Pancreas (tissue), 10 donors: ENCODE measurements at places on chromosomes 4 and X. TPM values are rescaled to one million over a fixed set of nuclear protein-coding genes. Genes with fewer than 3 reads are reported as not detected.

- no peak for DNase-seq
Measured at GRCh38 chrX:45758319-45758718, 557.6 kb upstream of the DIPK2B start.

ARMCX2 gene
- total RNA-seq: 11.4 TPM

SLC9A7 gene
- 16.0 TPM for total RNA-seq

GRCh38 chr4:184289179-184289535 lies 71.5 kb upstream of the ENPP6 start:
- DNase-seq: no peak

DNA sequence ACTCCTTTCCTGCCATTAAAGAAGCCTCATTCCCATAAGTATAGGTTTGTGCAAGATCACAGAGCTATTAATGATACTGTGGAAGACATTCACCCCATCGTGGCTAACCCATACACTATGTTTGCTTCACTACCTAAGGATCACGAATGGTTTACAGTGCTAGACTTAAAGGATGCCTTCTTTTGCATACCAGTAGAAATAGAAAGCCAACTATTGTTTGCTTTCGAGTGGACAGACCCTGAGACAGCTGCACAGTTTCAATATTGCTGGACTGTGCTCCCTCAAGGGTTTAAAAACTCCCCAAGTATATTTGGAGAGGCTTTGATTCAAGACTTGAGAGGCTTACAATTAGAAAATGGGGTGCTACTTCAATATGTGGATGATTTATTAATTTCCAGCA lies 16.0 kb upstream of the PAPSS1 start:
- no peak for DNase-seq

DNA sequence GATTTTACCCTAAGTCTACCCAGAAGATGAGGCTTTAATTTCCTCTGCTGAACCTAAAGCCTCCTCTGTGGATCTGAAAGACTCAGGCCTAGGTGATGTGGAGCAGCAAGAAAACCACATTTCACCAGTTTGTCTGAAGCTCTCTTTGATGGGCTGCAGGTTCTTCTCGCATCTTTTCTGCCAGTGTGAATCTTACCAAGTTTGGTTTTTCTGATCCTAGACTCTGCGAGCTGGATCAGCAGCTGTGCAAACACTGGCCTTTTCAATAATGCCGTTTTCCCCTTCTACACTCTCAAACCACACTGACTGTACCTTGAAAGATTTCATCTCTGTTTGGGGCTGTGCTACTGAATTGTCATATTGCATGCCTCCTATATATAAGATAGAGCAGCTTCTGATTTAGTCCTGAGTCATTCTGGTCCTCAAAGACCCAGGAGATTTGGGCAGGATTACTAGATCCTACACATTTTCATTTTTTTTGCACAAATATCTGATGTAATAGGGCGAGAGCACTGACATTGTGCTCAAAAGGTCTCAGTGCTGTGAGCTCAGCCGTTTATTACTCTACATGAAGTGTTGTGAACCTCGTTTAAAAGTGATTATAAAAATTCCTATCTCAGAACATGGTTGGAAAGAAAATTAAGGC lies 133.6 kb upstream of the FAM9C start:
- DNase-seq: no peak

AR gene
- 0.98 TPM for total RNA-seq

GRCh38 chr4:38656111-38656510 lies 7.9 kb upstream of the KLF3 start:
- no peak for DNase-seq

- DNase-seq: no peak
Measured at GRCh38 chr4:89836031-89836745, 773 bp downstream of the SNCA start.

TMEM154 gene
- total RNA-seq: 0.84 TPM

DNA sequence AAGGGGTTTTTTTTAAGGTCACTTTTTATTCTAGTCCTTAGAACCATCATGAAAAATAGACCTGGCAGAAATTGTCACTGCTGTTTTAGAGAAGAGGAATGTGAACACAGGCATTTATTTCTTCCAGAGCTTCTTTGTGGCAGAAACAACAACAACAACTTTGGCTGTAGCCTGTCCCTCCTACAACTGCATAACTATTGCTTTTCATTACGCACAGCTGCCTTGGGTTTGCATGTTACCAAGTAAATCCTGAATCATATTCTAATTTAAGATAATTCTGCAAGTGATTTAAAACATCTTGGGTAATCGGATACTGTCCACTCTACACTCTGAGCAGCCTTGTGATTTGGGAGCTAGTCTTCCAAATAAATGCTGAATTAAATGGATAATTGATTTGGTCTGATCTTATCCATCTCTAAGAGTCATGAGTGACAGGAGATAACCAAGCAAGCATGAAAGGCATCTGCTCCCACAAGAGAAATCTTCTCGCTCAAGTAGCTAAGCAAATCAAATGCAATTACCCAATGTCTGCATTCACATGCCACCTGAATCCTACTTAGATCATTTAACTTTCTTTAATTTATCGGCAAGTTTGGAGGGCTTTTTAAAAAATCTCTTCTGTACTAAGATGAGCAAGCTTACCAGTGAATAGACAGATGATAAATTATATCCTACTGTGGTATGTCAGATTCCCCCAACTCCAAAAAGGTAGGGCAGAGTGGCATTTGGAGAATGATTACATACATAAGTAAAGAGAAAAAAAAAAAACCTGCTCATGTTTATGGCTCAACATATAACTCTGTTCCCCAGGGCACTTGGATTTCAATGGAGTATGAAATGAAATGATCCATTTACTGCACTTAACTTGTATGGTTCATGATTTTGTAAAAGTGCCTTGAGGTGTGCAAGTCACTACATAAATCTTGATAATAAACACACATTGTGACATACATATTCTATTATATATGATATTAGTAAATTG lies 73.6 kb downstream of the EGF start:
- DNase-seq: no peak

DNA sequence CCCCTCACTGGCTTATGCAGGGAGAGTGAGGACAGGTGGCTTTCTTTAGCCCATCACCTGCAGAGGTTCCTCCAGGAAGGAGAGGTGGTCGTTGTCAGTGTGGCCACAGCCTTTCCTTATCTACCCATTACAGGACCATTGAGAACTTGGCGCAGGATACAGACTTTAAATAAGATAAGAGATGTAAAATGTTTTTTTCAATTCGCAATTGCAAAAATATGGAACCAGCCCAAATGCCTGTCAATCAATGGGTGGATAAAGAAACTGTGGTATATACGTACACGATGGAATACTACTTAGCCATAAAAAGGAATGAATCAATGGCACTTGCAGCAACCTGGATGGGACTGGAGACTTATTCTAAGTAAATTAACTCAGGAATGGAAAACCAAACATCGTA lies 6.9 kb upstream of the RNF175 start:
- no peak for DNase-seq

GRCh38 chrX:50697691-50698090 lies 116.3 kb downstream of the SHROOM4 start:
- DNase-seq: no peak

- no peak for DNase-seq
Measured at GRCh38 chrX:50103866-50104566, 96.8 kb downstream of the AKAP4 start.

FAM9A gene
- not detected for total RNA-seq

GRCh38 chr4:95288552-95288951 lies 260.2 kb downstream of the UNC5C start:
- DNase-seq: no peak

- DNase-seq: no peak
Measured at GRCh38 chr4:13262816-13263215, 221.3 kb downstream of the RAB28 start.

DNA sequence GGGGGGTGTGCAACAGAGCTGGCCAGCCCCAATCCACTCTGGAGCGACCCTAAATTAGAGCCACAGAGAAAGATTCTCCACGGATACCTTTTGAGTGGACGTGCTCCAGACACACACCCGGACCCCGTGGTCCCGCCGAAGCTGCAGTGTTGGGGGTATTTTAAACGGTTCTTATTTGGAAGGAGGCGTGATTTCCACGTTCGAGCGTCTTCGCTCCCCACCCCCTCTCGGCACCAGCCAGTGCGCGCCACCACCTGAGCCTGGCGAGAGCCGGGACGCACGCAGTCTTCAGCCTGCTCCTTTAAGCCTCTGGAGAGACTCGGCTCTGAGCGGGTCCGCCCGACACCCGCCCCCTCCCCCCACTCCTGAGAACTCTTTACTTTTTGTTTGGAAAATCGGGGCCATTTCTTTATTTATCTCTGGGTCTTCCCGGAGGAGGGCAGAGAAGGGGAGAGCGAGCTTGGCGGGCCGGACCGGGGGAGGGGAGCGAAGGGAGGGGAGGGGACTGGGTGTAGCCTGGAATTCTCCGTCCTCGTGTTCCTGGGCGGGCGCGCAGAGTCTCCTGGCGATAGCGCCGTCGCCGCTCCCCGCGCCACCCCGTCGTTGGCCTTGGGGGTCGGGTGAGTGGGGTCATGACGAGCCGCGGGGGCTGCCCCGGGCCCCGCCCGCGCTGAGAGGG lies 668 bp upstream of the PTCHD1 start:
- DNase-seq: no peak

- no peak for DNase-seq
Measured at GRCh38 chr4:15331930-15332329, 95.9 kb upstream of the C1QTNF7 start.

DNA sequence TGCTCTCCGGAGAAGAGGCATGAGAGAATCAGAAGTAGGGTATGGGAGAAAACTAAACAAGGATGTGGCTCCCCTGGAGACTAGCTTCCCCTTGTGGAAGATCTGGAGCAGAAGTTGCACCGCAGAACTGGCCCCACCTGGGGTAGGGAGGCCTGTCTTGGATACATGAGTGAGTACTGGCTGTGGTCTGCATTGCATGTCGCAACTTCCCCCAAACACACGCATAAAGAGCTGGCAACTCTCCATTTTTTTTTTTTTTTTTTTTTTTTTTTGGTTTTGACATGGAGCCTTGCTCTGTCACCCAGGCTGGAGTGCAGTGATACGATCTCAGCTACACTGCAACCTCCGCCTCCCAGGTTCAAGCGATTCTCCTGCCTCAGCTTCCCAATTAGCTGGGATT lies 119.9 kb downstream of the EGF start:
- DNase-seq: no peak

NCAPG gene
- total RNA-seq: not detected

- DNase-seq: no peak
Measured at GRCh38 chr4:59644765-59645164, 1555.4 kb upstream of the ADGRL3 start.

- DNase-seq: no peak
Measured at GRCh38 chr4:22454216-22454838, 61.5 kb downstream of the ADGRA3 start.

GLRA3 gene
- total RNA-seq: 0.06 TPM

ASMT gene
- not detected for total RNA-seq

GRCh38 chr4:15510961-15511360 lies 41.3 kb downstream of the CC2D2A start:
- no peak for DNase-seq

GRCh38 chr4:183409934-183410333 lies 34.5 kb upstream of the CDKN2AIP start:
- DNase-seq: no peak

ZDHHC9 gene
- 15.2 TPM for total RNA-seq

DNA sequence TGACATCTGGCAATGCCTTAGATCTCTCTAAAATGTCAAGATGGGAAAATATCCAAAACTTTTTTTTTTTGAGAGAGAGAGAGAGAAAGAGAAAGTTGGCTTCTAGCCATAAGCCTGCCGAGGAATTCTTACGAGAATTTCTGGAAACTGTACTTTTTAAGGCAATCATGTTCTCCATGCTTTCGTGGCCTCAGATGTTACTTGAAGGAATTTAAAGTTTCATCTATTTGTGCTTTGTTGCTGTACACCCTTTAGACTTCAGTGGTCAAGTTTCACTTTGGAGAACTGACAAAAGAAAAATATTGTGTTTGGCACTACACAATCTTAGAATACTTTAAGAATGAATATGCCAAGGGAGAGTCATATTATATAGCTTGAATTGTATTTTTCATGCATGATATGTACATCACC lies 53.9 kb downstream of the FAT4 start:
- DNase-seq: no peak

GRCh38 chr4:185190306-185190856 lies 13.4 kb downstream of the CFAP97 start:
- no peak for DNase-seq

- DNase-seq: no peak
Measured at GRCh38 chr4:99821918-99822503, 5.4 kb downstream of the DAPP1 start.

DNA sequence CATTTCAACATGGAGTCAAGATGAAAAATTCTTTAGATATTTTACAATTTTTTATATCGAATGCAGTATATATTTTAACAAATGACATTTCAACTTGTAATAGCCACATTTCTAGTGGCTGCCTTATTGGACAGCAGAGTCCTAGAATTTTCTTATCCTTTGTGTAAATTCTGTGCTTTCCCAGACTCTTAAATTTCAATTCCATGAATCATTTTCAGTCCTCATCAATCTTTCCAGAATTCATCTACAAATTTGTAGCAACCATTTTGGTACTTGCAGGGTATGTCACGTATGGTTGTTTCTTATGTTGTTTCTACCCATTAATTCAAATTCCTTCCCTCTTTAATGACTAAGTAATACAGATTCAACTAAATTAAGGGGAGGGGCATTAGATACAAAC lies 2.7 kb downstream of the PAICS start:
- no peak for DNase-seq

GRCh38 chr4:84496331-84496705 lies 2.8 kb downstream of the NKX6-1 start:
- DNase-seq: no peak

DNA sequence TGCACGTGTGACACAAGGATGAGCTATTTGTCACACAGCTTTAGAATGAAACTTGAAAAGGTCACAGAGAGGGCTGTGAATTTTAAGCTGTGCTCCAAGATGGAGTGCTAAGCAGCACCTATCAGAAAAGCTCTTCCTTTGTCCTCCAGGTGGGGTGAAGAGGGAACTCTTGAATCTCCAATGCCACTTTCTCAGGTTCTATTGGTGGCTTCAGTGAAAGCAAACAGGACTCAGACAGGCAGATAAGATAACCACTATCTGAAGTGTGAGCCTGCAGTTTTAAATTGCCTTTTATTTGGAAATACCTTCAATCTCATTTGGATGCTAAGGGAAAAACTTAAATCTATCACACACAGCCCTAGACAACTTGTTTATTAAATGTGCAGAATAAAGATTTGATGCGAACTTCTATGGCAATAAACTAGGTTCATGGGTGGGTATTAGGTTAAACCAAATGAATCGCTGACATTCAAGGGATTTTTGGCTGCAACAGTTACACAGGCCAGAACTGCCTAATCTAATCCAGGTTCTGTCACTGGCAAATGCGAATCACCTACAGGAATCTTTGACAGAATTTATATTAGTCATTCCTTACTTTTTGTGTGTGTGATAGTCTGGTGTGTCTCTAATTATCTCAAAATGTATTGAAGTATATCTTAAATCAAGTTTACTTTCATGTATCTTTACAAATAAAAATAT lies 13.6 kb upstream of the PDGFRA start:
- DNase-seq: no peak

- DNase-seq: no peak
Measured at GRCh38 chrX:131201986-131202385, 87.1 kb downstream of the IGSF1 start.

DNA sequence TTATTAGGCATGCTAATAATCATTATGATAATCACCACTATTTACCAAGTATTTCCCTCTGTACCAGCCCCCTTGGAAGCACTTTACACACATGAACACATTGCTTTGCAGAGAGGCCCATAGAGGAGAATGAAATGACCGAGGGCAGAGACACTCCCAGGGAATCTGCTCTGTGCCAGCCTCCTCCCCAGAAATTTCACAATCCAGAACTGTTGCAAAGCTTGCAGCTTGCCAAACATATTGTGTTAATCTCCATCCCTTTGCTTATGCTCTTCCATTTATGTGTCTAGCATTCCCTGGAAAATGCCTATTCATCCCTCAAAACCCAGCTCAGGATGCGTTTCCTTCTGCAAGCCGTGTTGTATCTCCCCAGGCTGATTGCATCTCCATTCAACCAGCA lies 37.8 kb downstream of the CYTL1 start:
- DNase-seq: no peak
